Anterior cingulate cortex (tissue), 58 donors: ENCODE measurements at places on chromosomes 6 and 20.

GRCh38 chr6:5464099-5464885 is 203.0 kb downstream of the FARS2 start:
- no peak for DNase-seq

DNA sequence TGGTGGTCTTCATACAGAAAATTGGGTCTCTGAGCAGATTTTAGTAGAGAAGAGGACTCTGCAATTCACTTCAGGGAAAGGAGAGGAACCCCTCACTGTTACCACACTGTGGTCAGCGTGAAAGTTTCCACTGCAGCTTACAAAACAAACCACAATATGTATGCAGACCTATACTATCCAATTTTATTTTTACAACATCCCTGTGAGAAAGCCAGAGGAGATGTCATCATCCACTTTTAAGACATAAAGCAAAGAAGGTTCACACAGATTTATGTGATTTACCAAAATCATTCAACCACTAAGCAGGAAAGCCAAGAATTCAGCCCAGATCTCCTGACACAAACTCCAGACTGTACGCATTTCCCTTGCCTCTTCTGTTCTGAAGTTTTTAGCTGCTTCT is 442.4 kb downstream of the FRK start:
- no peak for DNase-seq

DNA sequence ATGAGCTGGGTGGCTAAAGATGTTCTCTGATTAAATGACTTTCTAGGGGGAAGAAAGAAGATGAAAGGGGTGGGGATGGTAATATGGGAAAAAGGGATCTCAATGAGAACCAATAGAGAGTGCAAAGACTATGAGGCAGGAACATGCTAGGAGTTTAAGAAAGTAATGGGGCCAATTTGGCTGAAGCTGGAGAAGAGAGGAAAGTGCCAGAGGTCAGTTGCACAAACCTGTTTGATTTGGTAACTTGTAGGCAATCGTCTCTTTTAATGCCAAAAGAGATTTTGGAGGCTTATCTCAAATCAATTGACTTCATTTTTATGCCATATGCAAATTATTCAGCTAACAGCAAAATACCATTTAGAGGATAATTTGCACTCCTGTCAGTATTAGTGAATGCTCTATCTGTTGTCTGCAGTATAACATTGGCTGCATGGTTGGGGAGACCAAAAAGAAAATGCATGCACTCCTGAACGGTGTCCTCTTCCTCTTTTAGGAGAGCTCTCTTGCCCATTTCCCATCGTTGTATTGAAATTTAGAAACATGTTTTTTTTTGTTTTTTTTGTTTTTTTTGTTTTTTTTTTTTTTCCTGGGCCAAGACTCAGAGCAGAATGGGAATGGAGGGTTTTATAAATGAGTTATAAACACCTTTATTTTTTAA is 193.9 kb downstream of the BTBD3 start:
- DNase-seq, result no peak

- no peak for DNase-seq
Measured at GRCh38 chr6:163419413-163420288, 5.1 kb downstream of the QKI start.

- no peak for DNase-seq
Measured at GRCh38 chr20:40673442-40673841, 15.6 kb downstream of the MAFB start.

GRCh38 chr20:33685328-33686099 is 671 bp downstream of the E2F1 start:
- DNase-seq, result no peak

GRCh38 chr6:93790981-93791380 is 371.6 kb upstream of the EPHA7 start:
- DNase-seq, result no peak

GRCh38 chr6:156336089-156336488 is 441.1 kb upstream of the ARID1B start:
- no peak for DNase-seq
